ENCODE measurements at places on chromosomes 1 and 21.
A peak's percentile ranks its signal among the peaks of the same experiment; 100 is the strongest.

DNA sequence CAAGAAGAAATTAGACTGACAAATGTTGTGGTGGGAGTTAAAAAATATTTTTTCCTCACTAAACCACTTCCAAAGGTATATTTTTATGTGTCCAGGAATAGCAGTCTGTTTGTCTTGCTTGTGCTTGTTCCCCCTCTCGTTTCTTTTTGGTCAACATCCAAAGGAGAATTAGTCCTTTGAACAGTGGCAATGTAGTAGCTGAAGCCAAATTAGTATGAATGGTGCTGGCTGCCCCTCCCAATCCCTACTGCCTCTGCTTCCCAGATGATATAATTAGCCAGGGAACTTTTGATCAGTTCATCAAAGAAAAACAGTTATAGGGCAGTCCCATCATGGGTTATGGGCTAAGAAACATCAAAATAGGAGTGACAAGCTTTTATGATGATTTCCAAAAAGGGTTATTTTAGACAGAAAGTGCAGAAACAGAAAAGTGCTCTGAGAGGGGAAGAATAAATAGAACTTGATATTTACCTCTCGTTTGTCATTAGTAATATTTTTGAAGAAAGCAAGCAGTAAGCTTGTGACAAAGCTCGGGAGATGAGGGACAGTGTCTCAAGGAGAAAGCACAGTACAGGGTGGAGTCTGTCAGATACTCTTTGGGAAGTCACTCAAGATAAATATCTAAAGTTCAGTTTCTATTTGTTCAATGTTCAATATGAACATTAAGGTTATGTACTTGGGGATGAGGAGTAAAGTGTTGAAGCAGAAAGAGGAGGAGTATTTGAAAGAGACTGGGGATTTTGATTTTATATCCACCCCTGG, 239.1 kb downstream of the HLX start:
- DNase-seq = no peak

- no peak for DNase-seq
Measured at GRCh38 chr1:19980314-19980713, 896 bp upstream of the PLA2G2A start.

- no peak for DNase-seq
Measured at GRCh38 chr1:200894712-200895442, at the start of gene INAVA. INAVA (plus strand) TSS chr1:200894900; CDS start chr1:200898401, 3,501 bp downstream.

- no peak for DNase-seq
Measured at GRCh38 chr1:115828101-115829022, 12.6 kb downstream of the NHLH2 start.

GRCh38 chr1:116948642-116949041, 38.9 kb downstream of the PTGFRN start:
- DNase-seq = no peak

DNA sequence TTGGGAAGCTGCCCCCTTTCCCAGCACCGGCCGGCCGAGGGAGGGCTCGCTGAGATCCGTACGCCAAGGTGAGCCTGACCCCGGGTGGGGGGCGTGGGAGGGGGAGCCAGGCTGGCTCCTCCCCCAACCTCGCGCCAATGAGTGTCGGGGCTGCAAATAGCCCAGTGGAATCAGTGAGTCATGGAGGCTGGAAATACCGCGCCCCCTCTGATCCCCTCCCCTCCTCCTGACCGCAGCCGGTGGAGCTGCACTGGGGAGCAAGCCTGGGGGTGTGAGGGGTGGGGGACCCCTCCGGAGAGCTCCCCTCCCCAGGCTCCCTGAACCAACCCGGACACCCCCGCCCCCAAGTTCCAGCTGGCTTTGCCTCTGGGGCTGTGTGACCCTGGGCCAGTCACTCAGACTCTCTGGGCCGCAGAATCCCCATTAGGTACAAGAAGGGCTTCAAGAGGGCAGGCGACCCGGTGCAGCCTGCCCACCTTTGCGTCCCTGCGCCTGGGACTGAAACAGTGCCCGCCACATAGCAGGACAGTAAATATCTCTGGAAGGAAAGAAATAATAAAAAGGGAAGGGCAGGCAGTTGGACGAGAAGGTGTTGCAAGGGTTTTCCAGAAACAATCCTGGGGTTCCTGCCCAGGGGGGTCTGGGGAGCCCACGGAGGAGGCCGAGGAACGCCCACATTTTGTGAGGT, 4.5 kb downstream of the HSPB7 start:
- DNase-seq = peak; percentile 41

GRCh38 chr1:36638268-36638667, 155.6 kb upstream of the CSF3R start:
- DNase-seq = no peak

DNA sequence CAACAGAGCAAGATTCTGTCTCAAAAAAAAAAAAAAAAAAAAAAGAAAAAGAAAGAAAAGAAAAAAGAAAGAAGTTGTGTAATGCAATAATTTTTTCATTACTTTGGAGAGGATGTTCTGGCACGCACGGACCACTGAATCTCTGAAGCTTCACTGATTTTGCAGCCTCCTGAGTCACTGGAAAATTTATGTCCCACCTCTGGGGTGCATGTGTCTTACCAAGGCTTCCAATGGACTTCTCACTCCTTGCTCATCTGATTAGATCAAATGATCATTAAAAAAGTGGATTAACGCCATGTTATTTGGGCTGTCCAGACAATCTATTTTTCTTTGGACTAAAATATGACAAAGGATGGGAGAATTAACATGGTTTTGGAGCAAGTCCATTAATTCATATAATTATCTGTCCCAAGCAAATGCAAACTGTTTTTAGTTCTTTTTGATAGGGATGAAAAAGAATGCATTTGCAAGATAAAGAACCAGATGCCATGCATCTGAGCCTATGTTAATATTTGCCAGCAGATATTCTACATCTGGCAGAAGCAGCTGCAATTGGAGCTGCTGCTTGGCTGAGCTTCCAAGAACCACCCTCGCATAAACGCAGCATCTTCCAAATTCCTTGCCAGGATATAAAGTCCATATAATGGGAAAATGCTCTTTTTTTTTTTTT, 10.1 kb upstream of the MAP1LC3C start:
- no peak for DNase-seq

DNA sequence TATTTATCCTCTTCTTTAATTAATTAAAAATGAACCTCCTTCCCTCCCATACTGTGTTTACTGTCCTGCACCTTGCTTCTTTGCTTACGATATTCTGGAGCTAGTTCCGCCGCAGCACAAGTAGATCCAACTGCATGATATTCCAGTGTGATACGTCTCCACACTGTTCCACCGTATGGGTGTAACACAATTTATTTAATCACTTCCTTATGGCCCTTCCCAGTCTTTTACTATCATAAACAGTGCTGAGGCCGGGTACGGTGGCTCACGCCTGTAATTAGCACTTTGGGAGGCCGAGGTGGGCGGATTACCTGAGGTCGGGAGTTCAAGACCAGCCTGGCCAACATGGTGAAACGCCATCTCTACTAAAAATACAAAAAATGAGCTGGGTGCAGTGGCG, 25.7 kb downstream of the CNST start:
- no peak for DNase-seq

GRCh38 chr1:208782186-208782585, 538.0 kb upstream of the PLXNA2 start:
- no peak for DNase-seq

DNA sequence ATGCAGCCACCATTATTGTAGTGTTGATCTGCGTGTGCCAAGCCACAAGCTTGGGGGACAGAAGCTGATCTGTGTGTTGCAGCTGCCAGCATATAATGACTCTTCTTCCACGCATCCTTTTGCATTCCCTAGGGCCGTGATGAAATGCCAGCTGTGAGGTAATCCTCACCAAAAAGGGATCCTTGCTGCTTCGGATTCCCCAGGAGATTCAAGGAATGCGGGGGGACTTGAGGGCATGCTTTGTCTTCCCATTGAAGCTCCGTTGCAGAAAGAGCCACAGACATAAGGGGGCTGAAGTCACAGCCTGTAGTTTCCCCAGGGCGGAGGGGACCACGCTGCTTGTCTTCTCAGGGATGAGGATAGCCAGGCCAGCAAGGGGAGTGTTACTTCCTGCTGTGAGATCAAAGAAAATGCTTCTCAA, 281.6 kb upstream of the FMN2 start:
- peak; percentile 11 for DNase-seq

Data from astrocyte of the cerebellum (primary cell).